ENCODE measurements at places on chromosomes 4 and X. TPM values are rescaled to one million over a fixed set of nuclear protein-coding genes. Genes with fewer than 3 reads are reported as not detected.

Gene HTN3
- total RNA-seq: not detected

Gene WNK3
- 0.20 TPM for total RNA-seq

Gene MAGEA8
- not detected for total RNA-seq

Gene ALPK1
- 16.5 TPM for total RNA-seq

Gene CXCL11
- total RNA-seq: not detected

Gene TCEAL2
- total RNA-seq: not detected

Gene RASGEF1B
- total RNA-seq: 0.39 TPM

Gene UGT2A1
- not detected for total RNA-seq

Gene EREG
- 13.5 TPM for total RNA-seq

Gene CXXC4
- not detected for total RNA-seq

Gene SPANXN3
- not detected for total RNA-seq

Gene SERPINA7
- not detected for total RNA-seq

Gene SOD3
- total RNA-seq: 1.6 TPM

Gene FAT1
- total RNA-seq: 172 TPM

Gene GLRA2
- total RNA-seq: not detected

Gene AREG
- total RNA-seq: 4.7 TPM

Gene MAGED4B
- 5.1 TPM for total RNA-seq

Gene MEPE
- total RNA-seq: not detected

Gene ATP2B3
- total RNA-seq: not detected

Gene F8A2
- total RNA-seq: not detected

Gene GPAT3
- total RNA-seq: 28.5 TPM

Gene RPL34
- 968 TPM for total RNA-seq

Gene CYLC1
- not detected for total RNA-seq

Gene F8A1
- total RNA-seq: 4.8 TPM

Gene INTS6L
- 2.2 TPM for total RNA-seq

Gene ZNF185
- total RNA-seq: 1.4 TPM

Measured in subcutaneous preadipocyte (primary cell).